ENCODE measurements at places on chromosomes 7 and 10.

- no peak for DNase-seq
These were observed 94.4 kb downstream of the GLRX3 start for GRCh38 chr10:130230611-130231010.

- DNase-seq = no peak
These were observed 2.8 kb downstream of the BCAP29 start for GRCh38 chr7:107582875-107583274.

DNA sequence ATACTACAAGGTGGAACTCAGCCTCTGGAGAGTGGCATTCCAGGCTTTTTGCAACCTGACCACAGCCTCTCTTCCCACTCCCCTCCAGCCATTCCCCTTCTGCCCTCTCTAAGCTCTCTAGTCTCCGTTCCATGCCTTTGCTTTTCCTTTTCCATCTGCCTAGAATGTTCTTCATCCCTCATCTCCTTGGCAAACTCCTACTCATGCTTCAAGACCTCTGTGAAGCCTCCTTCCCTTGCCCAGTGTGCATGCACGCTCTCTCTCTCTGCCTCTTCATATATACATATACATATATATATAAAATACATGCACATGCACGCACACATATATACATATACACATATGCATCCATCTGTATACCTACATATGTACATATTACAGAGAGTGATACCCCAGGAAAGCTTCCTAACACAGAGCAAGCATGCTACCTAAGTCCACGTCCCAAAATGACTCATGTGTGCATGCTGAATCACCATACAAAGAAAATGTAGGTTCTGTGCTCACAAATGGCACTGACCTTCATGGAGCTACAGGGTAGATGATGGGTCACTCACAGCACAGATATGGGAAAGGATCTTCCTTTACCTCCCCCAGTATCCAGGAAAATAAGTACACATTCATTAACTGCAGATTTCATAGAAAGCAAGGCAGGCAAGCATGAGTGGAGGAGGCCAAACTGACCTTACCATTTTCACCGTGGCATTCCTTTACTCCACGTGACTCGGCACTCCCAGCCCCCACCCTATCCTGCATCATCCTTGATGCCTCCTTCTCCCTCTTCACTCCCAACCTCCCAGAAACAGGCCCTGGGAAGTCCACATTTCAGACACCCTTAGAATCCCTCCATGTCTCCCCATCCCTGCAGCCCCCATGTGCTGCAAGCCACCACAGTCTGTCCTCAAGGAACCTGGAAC is 238.4 kb upstream of the ZMIZ1 start:
- DNase-seq = no peak

- no peak for DNase-seq
These were observed 253.2 kb upstream of the SMIM30 start for GRCh38 chr7:113371416-113372043.

- no peak for DNase-seq
These were observed 25.4 kb downstream of the CYP2C9 start for GRCh38 chr10:94963901-94964300.

DNA sequence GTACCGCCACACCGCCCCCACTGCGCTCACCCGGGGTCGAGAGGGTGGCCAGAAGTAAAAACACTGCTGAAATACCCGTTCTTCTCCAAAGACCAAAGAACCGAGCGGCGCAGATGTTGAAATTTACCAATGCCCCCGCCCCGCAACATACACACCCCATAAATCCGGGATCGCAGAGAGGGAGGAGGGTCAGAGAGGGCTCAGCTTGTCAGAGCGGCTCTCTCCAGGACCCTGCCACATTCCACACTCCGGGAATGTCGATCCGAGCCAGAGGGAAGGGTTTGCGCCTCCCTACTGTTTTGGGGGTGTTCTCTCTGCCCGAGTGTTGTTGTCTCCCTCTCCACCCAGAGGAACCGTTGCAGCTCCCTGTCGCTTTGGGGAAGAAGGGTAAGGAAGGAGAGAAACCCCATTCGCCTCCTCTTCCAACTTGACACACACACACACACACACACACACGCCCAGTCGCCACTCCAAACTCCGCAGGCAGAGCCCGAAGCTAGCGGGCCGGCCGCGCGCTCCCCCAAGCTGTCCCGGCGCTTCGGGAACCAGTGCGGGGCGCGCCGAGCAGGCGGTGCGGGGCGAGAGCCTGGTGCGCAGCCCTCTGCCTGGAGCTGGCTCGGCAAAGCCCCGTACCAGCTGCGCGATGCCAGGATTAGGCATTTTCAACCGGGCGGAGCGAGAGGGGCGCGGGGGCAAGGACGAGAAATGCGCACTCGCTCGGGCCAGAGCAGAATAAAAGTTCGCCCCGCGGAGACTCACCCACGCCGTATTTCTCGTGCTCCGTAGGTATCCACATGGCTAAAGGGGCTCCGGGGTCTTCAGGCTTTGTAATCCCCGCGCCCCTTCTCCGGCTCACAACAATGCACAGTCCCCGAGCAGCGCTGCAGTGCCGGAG is 609 bp downstream of the DOCK4 start:
- DNase-seq = no peak

GRCh38 chr7:128932862-128933179 is 4.9 kb upstream of the IRF5 start:
- no peak for DNase-seq

DNA sequence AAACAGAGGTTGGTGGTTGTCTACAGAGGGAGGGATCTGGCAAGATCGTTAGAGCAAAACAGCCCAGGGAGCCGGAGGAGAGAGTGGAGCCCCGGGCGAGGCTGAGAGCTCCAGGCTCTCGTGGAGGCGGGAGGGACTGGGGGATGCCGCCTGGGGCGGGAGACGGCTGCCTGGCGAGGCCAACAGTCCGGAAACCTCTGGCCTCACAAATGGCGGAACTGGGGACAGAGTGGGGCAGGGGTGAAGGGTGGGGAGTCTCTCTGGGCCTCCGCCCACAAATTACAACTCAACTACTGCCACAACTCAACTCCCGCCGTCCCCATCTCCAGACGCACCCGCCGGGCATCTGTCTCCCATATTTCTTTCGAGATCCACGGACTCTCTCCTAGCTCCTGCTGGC is 47.7 kb downstream of the CLEC2L start:
- DNase-seq = no peak

- DNase-seq = peak; percentile 1
These were observed 825 bp downstream of the RAB11FIP2 start for GRCh38 chr10:118045837-118046394.

GRCh38 chr7:22445140-22445743 is 54.7 kb downstream of the STEAP1B start:
- no peak for DNase-seq

DNA sequence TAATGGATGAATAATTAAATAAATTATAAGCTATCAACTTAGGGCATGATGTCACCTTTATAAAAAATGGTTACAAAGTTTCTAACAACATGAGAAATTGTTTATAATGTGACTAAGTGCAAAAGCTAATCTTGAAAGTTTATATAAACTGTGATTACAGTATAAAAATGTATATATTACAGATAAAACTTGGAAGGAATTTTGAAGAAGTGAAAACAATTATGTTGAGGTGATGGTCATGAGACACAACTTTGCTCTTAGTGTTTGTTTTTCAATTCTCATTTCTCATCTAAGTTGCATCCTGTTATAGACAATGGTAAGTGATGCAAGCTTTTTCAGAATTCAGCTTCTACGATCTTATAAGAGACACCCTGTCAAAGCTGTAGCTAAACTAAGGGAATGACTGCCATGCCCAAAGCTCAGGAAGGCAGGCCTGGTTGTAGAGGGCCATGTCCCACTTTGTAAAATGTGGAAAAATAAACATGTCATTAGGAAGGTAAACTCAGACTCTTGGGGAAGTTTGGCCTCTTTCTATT is 23.9 kb downstream of the MACC1 start:
- no peak for DNase-seq

DNA sequence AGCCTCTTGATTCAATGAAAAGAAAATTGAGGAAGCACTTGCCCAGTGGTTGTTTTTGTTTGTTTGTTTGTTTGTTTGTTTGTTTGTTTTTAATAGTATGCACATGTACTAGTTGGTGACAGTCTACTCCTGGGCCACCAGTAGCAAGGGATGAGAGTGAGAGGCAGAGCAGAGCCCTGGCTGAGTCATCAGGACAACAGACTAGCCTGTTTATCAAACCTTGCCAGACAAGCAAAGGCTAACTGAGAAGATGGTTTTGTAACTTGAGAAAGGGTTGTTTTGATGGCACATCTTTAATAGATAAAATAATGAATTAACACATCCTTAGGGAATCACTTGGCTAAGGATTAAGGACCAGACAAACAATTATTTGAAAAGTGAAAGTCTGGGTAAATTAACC is 78.1 kb downstream of the INHBA start:
- no peak for DNase-seq

- no peak for DNase-seq
These were observed 247.4 kb downstream of the BAMBI start for GRCh38 chr10:28924717-28925116.

DNA sequence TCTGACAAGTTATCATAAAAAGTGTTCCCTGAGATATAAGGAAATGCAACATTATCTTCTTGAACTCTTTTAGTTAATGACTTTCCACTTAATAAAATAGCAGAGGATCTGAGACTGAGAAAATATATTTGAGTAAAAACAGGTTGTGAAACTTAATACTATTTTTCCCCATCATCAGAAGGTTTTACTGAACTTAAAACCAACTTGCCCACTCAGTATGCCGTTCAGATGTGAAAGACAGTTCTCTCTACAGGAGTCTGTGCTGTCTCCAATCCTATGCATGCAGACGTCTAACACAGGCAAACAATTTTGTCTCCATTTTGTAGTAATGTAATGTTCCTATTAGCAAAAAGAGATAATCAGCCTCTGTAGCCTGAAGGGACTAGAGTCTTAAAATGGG is 38.2 kb upstream of the CYP2C18 start:
- no peak for DNase-seq

- no peak for DNase-seq
These were observed 130.5 kb upstream of the NPS start for GRCh38 chr10:127418536-127419168.

DNA sequence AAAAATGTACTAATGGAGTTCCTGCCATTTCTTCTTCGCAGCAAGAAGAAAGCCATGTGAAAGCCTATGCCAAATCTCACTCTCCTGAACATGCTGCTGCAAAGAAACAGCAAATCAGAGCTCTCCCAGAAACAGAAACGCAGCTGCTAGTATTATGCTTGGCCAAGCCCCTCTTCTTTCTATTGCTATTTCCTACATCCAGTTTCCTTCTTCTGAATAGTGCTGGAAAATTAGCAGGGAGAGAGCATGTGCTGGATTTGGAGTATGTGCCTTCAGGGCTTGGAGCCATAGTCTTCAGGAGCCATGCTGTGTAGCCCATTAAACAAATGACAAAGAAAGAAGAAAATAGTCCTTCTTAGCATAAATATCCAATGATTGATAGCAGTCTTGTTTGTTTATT is 852.0 kb upstream of the PHF14 start:
- no peak for DNase-seq

DNA sequence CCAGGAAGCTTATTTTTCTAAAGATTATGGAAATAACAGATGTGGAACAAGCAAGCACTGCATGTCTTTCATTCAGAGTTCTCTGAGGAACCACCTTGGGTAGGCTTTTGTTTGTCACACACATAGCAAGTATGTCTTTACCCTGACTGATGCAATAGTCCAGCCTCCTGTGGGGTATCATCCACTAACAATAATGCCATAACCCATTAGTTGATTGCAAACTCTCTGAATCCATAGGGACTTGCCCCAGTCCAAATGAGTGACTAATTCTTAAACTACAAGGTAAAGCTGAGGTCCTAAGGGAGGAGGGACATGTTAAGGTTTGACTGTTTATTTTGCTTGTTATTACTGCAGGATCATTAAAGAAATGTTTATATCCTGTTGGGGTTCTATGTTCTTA is 151.4 kb upstream of the PRPS1L1 start:
- DNase-seq = no peak

GRCh38 chr7:96728139-96728538 is 18.5 kb upstream of the SEM1 start:
- DNase-seq = no peak

- DNase-seq = no peak
These were observed 39.3 kb upstream of the DUSP5 start for GRCh38 chr10:110458266-110458920.

DNA sequence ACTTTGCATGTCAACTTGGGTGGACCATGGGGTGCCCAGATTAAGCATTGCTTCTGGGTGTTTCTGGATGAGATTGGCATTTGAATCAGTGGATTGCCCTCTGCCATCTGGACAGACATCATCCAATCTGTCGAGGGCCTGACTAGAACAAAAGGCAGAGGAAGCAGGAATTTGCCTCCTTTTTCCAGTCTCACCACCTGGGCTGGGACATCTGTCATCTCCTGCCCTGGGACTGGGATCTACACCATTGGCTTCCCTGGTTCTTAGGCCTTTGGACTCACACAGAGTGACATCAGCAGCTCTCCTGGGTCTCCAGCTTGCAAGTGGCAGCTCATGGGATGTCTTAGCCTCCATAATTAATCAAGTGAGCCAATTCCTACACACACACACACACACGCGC is 10.3 kb downstream of the SLC13A4 start:
- DNase-seq = no peak

GRCh38 chr10:118753331-118754228 is 1.2 kb downstream of the CACUL1 start:
- no peak for DNase-seq

DNA sequence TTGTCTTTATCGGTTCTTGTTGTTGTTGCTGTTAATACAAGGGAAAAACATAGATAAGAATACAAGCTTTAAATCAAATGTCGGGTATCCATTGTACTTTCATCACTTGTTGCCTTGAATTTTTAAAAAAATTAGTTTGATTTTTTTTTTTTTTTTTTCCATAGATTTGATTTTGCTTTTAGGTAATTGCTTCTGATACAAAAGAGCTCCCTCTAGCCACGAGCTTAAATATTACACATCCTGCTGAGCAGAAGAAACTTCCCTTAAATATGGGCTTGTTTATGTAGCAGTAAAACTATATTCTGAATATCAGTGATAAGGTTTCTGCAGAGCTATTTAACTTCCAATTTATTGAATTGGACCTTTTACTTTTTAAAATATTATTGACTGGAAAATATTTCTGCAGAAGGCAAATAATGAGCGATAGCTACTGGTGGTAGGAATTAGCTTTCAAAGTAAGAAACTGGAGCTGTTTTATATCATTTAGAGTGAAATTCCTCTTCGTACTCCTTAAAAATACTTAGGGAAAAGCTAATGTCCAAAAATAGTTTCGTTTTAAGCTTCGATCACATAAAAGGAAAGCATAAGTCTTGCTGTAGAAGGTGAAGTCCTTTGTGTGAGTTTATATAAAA is 216.9 kb downstream of the POLR1F start:
- no peak for DNase-seq

GRCh38 chr7:542713-543500 is 23.3 kb upstream of the PDGFA start:
- DNase-seq = no peak
